Stimulated activated CD4-positive, alpha-beta T cell treated with anti-CD3 and anti-CD28 coated beads, Interleukin-2, amount 100 ng/mL, for 24 hours (primary cell): ENCODE measurements at places on chromosomes 3 and 15.

GRCh38 chr3:61172203-61172602 is 79.0 kb downstream of the FHIT start:
- DNase-seq, result no peak

- no peak for DNase-seq
Observed at GRCh38 chr3:54691289-54691771, 236.5 kb downstream of the LRTM1 start.

DNA sequence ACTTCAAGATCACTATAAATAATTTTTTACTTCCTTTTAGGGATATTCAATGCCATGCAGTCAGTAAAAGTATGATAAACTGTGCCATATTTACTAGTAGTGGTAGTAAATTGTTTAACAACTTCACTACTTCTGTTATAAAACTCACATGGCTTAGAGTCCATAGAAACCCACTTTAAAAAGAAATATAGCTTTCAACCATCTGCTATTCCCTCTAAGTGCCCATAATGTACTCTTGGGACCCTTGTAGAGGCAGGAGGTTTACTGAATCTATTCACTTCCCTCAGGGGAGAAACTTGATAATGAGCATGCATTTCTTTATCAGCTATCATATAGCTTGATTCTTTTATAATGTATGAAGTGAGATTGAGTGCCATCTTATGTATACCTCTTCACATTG is 1448.4 kb upstream of the ALCAM start:
- DNase-seq, result no peak

- DNase-seq, result no peak
Observed at GRCh38 chr15:41971895-41972252, 483 bp downstream of the EHD4 start.

GRCh38 chr15:25912035-25912434 is 48.9 kb upstream of the ATP10A start:
- DNase-seq, result no peak

GRCh38 chr15:90059208-90059985 is 42.9 kb downstream of the IDH2 start:
- peak; percentile 83 for DNase-seq

DNA sequence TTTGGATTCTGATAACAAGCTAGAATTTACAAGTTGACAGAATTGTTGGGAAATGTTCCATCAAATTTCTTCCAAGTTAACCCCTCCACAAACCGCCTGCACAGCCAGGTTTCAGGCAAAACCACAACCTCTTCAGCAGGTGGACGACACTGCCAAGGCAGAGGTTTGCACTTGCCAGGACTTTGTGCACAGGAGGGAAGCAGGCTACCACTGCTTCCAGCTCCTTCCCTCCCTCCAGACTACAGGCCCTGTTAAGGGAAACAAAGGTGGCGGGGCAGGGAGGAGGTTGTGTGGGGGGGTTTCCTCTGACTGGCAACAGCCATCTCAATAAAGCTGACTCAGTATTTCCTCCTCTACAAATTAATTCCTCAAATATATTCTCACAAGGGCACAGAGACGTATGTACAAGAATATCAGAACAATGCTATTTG is 42.2 kb downstream of the TBC1D2B start:
- no peak for DNase-seq

DNA sequence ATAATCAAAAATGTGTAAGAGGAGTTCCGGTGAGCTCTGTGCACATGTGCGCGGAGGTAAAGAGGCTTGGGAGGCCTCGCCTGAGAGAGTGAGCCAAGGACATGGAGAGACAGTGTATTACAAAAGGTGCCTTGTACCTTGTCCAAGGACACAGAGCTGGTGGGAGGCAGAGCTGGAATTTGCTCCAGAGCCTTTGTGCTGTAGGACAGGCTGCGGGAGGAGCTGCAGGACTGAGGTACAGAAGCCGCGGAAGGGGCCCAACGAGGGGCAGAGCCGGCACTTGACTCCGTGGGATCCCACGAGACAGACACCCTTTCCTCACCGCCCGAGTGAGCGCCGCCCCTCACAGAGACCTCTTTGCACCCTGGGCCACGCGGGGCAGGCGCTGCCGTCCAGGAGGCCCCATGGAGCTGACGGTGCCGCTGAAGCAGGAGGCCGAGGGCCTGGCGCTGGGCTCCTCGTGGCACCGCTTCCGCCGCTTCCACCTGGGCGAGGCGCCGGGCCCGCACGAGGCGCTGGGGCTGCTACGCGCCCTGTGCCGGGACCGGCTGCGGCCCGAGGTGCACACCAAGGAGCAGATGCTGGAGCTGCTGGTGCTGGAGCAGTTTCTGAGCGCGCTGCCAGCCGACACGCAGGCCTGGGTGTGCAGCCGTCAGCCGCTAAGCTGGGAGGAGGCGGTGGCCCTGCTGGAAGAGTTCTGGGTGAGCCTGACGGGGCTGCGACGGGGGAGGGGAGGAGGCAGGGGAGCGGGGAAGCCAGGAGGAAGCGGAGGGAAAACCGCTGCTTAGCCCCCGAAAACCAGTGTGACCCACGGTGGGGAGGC is 68.7 kb downstream of the SLTM start:
- no peak for DNase-seq

DNA sequence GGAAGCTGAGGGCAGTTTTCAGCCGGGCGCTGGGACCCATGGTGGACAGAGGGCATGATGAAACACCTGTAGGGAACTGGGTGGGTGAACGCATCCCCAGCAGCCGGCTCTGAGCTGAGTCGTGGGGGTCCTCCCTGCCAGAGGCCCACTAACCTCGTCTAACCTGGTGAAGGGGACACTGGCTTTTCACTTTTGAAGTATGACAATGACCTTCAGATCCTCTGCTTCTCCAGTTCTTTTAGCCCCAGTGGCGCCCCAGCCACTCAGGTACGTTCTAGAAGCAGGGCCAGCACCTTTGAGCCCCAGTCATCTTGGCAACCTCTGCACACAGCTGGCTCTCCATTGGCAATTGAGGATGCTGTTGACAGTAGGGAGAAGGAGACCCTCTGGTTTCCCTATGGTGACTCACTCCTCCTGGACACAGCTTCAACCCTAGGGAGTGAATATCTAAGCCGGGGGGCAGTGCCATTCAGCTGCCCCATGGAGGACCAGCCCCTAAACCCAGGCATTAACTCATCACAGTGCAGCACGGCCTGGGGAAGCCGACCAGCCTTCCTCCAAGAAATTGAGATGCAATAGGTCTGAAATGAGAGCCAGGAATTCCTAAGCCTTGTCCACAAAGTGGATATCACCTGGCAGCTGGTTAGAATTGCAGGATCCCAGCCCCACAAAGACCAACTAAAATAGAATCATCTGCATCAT is 46.1 kb downstream of the CMTM6 start:
- DNase-seq, result no peak

- DNase-seq, result no peak
Observed at GRCh38 chr15:40108061-40108854, 421 bp downstream of the BMF start.

GRCh38 chr15:60627298-60627943 is 148.5 kb upstream of the ICE2 start:
- no peak for DNase-seq

DNA sequence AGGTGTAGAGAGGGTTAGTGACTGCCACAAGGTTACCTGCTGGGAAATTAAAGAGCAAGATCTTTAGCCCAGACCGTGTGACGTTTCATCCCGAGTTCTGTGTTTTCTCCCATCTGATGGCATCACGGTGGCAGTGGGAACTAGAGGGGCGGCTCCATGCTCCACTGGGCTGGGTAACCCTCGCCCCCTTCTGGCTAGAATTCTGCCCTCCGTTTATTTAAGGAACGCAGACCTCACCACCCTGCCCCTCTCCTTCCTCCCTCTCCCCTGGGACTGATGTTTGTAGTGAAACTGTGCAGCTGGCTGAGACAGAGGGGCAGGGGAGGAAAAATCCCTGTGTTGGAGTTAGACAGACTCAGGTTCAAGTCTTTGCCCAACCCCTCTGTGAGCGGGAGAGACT is 65.6 kb downstream of the ITGA11 start:
- DNase-seq, result no peak

DNA sequence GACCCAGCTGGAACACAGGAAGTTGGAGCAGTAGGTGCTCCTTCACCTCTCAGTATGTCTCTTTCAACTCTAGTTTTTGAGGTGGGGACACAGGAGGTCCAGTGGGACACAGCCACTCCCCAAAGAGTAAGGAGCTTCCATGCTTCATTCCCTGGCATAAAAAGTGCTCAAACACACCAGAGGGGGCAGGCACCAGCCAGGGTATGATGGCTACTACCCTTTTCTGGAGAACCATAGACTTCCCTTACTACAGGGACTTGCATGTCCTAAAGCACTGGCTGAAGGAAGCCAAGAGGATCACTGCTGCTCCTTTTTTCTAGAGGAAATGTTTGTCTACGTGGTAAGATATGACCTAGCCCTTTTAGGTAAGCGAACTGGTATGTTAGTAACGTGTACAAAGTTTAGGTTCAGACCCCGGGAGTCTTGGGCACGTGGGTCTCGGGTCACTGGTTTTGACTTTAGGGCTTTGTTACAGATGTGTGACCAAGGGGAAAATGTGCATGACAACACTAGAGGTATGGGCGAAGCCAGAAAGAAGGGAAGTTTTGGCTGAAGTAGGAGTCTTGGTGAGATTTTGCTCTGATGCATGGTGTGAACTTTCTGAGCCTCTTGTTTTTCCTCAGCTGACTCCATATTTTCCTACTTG is 11.9 kb downstream of the IL17RB start:
- DNase-seq, result no peak

- DNase-seq, result peak; percentile 29
Observed at GRCh38 chr3:114155370-114155821, 23.5 kb downstream of the DRD3 start.

DNA sequence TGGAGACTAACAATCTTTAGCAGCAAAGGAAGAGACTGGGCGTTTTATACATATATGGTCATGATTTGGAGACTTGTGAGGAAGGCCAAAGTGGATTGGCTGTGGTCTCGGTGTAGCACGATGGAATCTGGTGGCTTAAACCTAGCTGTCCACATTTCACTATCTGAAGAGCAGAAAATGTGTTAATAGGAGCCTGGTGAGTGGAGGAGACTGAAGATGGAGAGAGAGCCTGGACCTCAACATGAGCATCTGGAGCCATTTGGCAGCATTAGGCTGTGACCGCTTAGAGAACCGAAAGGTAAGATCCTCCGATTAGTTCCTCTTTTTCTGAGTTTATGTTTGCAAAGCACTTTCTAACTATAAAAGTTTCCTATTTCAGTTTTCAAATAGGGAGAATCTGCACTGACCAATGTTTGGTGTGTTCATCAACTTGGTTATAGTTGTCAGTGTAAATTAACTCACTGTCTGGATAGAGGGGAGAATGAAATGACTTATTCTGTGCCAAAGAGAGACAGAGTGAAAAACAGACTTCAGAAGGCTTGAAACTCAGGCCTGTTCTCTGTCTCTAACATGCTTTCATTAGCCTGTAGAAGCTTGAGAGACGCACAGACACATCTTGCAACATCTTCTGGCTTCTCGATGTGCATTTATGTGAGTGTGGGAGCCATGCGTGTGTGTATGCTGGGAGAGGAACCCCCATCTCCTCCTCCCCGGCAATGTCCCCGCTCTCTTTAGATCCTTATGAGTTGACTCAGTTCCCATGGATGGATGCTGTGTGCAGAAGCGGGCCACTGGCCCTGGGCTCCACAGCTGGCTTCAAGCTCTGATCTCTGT is 244.7 kb upstream of the TBL1XR1 start:
- no peak for DNase-seq

- no peak for DNase-seq
Observed at GRCh38 chr3:98048586-98048985, 13.5 kb upstream of the GABRR3 start.

GRCh38 chr15:32908135-32908801 is 190.5 kb downstream of the GREM1 start:
- no peak for DNase-seq

GRCh38 chr3:171564748-171565480 is 104.7 kb upstream of the TNIK start:
- no peak for DNase-seq

- no peak for DNase-seq
Observed at GRCh38 chr3:111315930-111316587, 225.9 kb upstream of the CD96 start.

GRCh38 chr3:111738790-111739189 is 120.3 kb upstream of the PHLDB2 start:
- DNase-seq, result no peak

GRCh38 chr3:9416139-9416780 is 18.8 kb downstream of the SETD5 start:
- DNase-seq, result no peak

- DNase-seq, result no peak
Observed at GRCh38 chr3:49399461-49399860, 12.3 kb downstream of the RHOA start.

DNA sequence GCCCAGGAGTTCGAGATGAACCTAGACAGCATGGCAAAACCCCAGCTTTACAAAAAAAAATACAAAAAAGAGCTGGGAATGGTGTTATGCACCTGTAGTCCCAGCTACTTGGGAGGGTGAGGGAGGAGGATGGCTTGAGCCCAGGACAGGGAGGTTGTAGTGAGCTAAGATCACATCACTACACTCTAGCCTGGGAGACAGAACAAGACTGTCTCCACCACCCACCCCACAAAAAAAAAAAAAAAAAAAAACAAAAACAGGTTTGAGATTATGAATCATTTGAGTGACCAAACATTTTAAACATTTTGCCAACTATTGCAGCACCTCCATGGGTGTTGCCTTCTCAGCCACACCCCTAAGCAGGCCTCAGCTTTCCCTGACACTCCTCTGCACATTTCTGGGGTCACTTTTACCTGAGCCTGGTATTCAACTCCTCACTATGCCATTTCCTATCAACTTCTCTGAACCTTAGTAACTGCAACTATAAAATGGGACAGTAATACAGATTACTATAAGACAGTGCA is 41.8 kb downstream of the IL5RA start:
- DNase-seq, result no peak
